Midbrain (tissue), 1 donor: ENCODE measurements at places on chromosomes 1 and 21.

- peak; percentile 2 for DNase-seq
Observed at GRCh38 chr1:52111492-52111891, 30.4 kb upstream of the ZFYVE9 start.

DNA sequence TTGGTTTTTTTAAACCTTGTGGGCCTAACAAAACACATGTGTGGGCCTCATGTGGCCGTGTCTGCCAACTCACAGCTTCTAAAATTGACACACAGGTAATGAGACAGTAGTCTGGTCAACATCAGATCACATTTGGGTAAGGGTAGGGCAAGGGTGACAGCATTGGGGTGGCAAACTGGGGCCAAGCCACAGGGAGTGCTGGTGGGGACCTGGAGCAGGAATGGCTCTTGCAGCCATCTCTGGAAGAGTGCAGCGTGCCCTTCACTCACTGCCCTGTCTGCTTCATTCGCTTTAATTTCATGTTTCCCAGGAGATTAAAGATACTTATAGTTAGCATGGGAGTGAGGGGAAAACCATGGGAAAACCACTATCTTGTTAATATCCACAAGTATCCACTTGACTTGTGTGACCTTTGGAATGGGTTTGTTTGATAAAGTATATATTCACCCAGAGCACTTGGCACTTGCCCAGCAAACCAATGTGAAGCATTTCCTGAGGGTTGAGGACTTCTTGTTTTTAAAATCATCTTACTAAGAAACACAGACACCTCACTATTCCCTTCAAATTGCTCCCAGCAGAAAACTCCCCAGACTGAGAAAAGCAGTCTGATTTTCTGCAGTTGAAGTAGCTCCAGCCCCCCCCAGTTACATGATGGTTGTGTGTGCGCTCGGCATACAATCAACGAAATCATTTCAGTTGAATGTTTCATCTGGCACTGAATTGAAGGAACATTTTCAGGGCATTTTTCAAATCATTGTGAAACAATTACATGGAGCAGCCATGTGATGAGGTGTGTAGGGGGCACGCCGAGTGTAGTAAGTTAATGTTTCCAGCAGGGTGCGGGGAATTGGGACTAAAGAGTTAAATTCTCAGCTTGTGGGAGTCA is 175.7 kb downstream of the VPS13D start:
- no peak for DNase-seq

DNA sequence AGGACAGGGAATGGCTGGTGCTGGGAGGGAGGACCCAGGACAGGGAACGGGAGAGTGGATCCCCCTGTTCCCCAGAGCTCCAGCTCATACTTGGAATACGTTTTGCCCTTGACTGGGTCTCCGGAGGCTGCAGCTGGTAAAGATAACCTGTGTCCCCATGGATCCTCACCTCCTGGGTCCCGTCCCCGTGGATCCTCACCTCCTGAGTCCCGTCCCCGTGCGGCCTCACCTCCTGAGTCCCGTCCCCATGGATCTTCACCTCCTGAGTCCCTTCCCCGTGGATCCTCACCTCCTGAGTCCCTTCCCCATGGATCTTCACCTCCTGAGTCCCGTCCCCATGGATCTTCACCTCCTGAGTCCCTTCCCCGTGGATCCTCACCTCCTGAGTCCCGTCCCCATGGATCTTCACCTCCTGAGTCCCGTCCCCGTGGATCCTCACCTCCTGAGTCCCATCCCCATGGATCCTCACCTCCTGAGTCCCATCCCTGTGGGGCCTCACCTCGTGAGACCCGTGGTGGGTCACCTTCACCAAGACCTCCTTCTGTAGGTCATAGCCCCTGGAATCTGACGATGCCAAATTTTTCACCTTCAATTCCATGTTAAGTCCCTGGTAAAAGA is 61.4 kb downstream of the SCCPDH start:
- DNase-seq = no peak

GRCh38 chr1:5351366-5351765 is 640.9 kb downstream of the NPHP4 start:
- DNase-seq = no peak

- no peak for DNase-seq
Observed at GRCh38 chr1:206954459-206955342, 8.4 kb upstream of the PIGR start.

DNA sequence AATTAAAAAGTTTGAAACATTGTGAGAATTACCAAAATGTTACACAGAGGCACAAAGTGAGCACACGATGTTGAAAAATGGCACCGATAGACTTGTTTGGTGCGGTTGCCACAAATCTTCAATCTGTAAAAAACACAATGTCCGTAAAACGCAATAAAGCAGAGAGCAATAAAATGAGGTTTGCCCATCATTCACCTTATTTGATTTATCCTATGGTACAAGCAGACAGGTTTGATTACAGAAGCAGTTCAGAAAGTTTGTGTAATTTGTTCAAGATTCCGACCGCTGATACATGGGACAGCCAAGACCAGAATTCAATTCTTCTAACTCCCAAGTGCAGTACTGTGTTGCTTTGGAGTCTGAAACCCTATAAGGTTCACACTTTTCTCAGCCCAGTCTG is 318.3 kb upstream of the PROX1 start:
- no peak for DNase-seq

- no peak for DNase-seq
Observed at GRCh38 chr1:180961622-180962021, 48.9 kb downstream of the KIAA1614 start.

GRCh38 chr1:217494767-217495166 is 136.1 kb downstream of the GPATCH2 start:
- no peak for DNase-seq

DNA sequence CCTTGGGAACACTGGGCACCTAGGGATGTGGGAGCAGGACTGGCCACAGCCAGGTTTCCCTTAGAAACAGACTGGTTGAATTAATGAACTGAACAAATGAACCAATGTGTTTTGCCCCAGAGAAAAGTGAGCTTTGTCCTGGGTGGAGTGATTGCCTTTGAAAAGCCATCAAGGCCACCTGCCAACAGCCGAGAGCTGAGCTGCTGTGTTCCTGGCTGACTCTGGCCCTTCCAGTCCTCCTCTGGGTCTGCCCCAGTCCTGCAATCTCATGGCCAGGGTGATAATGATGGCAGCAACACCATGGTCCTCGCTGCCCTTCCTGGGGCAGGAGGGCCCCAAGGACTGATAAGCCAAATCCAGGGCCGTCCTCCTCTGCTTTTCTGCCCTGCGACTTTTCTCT is 18.2 kb upstream of the GJA9 start:
- no peak for DNase-seq

DNA sequence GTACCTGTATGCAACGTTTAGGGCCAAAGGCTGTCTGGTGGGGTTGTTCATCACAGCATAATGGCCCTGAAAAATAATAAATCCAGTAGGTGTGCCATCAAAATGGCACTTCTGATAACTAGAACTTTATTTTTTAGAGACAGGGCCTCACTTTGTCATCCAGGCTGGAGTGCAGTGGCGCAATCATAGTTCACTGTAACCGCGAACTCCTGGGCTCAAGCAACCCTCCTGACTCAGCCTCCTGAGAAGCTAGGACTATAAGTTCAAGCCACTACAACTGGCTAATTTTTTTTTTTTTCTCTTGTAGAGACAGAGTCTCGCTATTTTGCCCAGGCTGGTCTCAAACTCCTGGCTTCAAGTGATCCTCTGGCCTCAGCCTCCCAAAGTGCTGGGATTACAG is 4.7 kb downstream of the SNAPIN start:
- DNase-seq = no peak

DNA sequence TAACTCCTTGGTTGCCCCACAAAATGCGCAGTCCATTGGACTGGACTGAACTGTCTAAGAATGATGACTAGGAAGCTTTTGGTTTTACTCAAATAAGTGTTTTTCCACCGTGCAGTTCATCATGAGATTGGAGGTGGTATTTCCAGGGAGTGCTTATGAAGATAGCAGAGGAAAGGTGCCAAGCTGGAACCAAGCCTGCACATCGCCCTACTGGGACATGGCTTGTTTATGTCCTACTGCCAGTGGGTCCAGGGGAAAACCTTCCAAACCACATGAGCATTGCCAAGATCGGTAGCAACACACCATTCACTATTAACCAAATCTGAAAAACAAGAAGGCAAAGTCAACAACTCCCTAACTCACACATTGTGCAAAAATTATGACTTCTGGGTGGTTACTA is 54.7 kb upstream of the DSCAM start:
- DNase-seq = peak; percentile 55

DNA sequence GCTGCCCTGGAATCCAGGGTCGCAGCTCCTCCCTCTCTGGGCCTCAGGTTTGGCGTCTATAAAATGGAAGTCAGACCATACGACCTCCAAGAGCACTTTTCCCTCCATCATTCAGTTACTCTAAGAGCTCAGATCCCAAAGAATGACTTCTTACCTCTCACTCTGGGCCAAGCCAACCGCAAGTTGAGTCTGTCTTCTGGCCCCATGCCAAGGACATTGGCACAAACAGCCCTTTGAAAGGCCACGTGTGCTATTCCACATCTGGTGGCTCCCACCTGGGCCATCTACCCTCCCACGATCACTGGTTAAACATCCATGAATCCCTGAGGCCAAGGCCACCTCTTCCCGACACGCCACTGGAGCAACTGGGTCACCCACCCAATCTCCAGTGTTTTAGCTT is 12.4 kb downstream of the SLC2A7 start:
- no peak for DNase-seq

- DNase-seq = no peak
Observed at GRCh38 chr1:58568271-58568860, 8.7 kb downstream of the TACSTD2 start.

- no peak for DNase-seq
Observed at GRCh38 chr1:155650231-155650757, 38.3 kb downstream of the YY1AP1 start.

DNA sequence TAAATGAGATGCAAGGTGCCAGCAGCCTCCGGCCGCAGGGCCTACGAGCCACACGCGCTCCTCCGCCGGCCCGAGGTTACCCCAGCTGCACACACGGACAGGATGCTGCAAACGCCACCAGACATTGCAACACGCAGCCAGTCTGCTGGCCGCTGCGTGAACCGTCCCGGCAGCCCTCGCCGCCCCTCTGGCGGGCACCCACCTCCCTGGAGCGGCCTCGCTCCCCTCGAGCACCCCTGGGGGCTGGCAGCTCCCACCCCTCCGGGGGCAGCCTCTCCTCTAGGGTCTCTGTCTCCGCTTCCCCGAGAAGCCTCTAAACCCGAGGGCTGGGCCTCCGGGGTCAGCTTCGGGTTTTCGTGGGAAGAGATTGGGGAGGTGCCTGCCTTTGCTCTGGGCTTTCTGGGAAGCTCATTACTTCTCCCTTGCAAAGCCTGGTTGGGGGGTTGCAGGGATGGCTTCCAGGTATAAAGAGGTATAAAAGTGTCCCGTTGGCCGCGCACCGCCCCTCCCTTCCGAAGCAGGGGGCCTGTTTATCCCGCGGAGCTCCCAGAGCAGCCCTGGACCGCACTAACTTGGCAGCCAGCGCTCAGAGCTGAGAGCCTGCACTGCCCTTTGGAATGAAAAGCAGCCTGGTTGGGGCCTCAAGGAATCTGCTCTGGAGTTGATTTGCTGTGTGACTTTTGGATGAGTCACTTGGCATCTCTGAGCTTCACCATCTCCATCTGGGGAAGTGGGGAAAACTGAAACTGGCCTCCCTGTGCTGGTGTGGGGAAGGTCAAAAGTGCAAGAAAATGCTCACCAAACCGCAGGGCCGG is 21.8 kb downstream of the DHRS3 start:
- peak; percentile 54 for DNase-seq

- DNase-seq = no peak
Observed at GRCh38 chr1:216596281-216596862, 126.9 kb downstream of the ESRRG start.

DNA sequence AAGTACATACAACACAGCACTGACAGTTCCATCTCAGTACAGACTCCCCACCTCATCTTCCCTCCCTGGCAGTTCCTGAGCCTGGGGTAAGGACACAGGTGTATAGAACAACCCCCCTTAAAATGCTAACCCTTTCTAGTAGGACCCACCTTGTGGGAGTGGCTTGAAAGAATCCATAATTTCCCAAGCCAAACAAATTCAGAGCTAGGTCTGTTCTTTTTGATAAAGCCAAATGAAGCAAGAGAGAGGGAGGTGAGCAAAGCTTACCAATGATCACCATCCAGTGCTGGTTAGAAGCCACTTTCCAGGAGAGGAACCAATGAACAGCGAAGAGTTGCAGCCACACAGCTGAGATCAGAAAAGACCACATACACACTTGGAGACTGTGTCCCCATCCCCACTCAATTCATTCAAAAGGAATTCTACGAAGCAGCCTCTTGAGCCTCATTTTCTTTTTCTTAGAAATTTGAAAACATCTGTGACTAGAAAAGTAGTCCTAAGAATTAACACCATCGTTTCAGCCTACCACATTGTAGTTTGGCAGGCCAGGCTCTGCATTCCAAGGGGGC is 9.2 kb downstream of the UBE2Q1 start:
- DNase-seq = no peak

- no peak for DNase-seq
Observed at GRCh38 chr1:182861994-182862393, 22.8 kb downstream of the DHX9 start.

DNA sequence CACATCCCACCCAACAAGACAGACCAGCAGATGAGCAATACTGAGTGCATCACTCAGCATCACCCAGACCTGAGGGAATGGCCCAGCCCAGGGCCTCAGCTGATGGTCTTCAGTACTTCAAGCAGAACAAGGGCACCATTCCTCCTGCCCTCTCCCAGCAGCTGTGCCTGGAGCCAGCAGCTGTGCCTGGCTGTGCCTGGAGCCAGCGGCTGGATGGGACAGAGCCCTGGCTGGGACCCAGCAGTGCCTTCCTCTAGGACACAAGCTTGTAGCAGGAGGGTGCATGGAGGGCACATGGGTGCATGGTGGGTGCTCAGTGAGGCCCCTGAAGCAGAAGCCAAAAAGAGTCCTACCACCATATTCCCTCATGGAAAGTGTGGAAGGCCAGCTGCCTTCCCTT is 583.8 kb downstream of the NPHP4 start:
- DNase-seq = peak; percentile 7

DNA sequence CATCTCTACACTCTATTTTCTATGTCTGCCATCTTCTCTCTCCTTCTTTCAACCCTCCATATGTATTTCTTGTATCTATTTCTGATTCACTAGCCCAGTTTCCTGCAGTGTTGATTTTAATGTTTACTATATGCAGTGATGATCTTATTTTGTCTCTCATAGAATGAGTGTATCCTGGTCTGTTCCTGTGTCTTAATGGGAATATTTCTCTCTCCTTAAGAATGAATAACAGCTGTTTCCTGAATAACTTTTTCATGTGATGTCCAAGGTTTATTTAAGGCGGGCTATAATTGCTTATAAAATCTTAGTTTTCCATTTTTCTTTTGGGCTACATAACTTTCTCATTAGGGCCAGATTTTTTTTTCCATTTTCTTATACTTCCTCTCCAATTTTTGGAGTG is 144.5 kb downstream of the C1orf21 start:
- no peak for DNase-seq

GRCh38 chr1:42733415-42734200 is 6.4 kb downstream of the CLDN19 start:
- DNase-seq = no peak

- DNase-seq = no peak
Observed at GRCh38 chr1:175839779-175840669, 96.6 kb upstream of the TNR start.

GRCh38 chr1:1239614-1240347 is 6.7 kb downstream of the C1QTNF12 start:
- no peak for DNase-seq

- no peak for DNase-seq
Observed at GRCh38 chr21:42149656-42150473, 69.1 kb upstream of the ABCG1 start.

- no peak for DNase-seq
Observed at GRCh38 chr1:226884966-226885820, 14.8 kb downstream of the PSEN2 start.
